B cell (primary cell): ENCODE measurements at places on chromosomes 2 and 18. TPM values are rescaled to one million over a fixed set of nuclear protein-coding genes. Genes with fewer than 3 reads are reported as not detected.

ARHGAP28 gene
- total RNA-seq = not detected in 2 replicates

- DNase-seq = no peak
These were observed 45.2 kb upstream of the SCG2 start for GRCh38 chr2:223647258-223647952.

DNA sequence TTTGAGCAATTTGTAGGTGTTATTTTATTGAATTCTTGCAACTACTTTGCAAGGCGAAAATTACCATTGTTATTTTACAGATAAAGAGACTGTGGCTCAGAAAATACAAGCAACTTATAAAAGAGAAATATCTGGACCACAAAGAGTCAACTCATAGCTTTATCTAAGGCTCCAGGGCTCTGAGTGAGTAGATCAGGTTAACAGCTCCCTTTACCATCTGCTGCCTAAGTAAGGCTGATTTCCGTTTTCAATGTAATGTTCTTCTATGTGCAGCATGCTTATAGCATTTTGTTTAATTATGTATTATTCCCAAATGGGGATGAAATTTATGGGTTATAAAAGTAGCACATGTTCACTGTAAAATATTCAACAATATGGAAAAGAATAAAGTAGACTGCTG, 299.1 kb upstream of the TNP1 start:
- DNase-seq = no peak

GRCh38 chr2:96760986-96761832, 507 bp downstream of the CNNM4 start:
- no peak for DNase-seq

- no peak for DNase-seq
These were observed 181.9 kb downstream of the MREG start for GRCh38 chr2:215831296-215831913.
